NCI-H2107 (cell line): ENCODE measurements at places on chromosomes 7 and 10.

- DNase-seq: no peak
Observed at GRCh38 chr10:125035588-125036295, 93.8 kb downstream of the ZRANB1 start.

GRCh38 chr10:47330366-47330765, 8.1 kb downstream of the GDF2 start:
- no peak for DNase-seq

DNA sequence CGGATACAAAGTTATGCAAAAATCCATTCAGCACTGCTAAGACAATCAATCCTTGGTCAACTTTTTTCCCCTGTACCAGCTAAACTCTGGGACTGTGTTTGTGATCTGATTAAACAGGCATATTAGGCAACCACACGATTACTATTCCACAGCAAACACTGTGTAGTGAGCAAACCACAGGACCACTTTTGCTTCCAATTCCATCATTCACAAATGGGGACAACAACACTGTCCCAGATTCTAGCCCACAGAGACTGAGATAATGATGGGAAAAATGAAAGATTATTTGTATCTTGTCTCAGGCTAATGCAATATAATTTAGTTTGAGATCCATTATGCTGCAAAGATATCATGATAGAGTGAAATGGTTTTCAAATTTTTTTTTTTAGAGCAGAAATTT, 163.7 kb upstream of the AOAH start:
- no peak for DNase-seq

DNA sequence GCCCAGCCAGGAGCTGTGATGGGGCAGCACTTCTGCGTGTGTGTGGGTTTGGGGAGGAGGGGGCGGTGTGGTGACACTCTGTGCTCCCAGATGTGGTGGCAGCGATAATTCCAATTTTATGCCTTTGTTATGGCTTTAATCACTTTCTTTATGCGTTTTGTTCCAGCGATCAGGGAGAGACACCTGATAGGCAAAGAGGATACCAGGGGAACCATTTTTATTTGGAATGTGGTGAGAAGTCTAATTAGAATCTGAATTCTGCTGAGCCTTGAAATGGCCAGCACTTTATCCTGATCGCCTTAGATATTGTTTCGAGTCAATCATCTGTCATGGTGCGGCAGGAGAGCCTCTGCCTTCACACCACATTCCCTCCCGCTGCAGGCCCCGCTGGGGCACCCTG, 79.5 kb downstream of the HIF1AN start:
- DNase-seq: no peak

DNA sequence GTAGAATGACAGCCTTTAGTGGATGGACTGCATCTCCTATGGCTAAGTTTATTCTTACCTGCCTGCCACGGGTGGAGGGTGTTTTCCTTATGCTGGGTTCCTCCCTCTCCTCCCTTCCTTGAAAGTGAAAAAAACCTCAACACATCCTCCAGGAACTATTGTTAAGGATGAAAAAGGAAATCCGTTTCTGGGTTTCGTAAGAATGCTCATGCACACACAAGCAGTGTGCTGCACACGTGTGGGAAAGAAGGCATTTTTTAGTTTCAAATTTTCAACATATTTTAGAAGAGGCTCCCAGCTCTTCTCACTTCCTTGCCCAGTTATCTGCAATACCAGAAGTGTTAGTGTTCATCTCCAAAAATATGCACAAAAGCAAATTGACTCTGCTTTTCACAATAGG, 90.6 kb downstream of the FAM171A1 start:
- DNase-seq: no peak

DNA sequence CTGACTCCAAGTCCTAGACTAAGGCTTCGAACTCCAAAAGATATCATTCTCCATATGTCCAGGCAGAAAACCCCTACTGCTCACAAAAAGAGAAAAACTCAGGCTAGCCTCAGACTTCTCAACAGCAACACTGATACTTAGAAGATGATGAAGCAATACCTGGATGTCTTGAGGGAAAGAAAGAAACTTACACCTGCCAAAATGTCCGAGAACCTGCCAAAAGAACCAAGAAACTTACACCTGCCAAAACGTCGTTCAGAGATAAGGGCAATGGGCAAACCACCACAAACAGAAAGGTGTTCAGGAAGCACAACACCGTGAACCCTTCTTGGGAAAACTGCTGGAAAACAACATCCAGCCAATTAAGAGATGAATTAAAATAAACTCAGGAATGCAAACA, 15.3 kb downstream of the ABLIM1 start:
- DNase-seq: no peak

- DNase-seq: no peak
Observed at GRCh38 chr10:59319854-59320253, 42.5 kb downstream of the FAM13C start.

DNA sequence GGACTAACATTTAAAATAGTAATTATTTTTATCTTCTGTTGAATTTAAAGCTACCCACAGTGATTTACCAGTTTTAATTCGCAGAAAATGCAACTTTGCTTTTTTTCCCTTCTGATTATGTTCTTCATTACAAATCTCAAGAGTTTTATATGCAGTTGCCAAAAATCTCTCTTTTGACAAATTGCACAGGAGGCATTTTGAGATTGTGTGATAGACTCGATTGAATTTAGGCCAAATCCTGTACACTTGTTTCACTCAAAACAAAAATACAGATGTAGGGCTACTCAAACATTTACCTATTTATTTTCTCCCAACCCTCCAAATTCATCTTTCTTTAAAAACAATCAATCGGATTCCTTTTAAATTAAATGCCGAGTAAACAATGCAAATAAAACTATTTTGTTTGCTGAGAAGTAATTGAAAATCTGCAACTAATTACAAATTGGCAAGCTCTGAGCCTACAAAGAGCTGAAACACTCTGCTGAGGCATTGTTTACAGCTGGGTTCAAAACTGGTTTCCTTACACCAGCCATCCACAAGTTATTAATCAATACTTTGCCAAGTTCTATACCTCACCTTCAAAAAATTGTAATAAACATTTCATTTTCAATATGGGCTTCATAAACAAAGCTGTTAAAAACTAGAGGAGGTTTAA, 214.9 kb upstream of the TCF7L2 start:
- DNase-seq: no peak

DNA sequence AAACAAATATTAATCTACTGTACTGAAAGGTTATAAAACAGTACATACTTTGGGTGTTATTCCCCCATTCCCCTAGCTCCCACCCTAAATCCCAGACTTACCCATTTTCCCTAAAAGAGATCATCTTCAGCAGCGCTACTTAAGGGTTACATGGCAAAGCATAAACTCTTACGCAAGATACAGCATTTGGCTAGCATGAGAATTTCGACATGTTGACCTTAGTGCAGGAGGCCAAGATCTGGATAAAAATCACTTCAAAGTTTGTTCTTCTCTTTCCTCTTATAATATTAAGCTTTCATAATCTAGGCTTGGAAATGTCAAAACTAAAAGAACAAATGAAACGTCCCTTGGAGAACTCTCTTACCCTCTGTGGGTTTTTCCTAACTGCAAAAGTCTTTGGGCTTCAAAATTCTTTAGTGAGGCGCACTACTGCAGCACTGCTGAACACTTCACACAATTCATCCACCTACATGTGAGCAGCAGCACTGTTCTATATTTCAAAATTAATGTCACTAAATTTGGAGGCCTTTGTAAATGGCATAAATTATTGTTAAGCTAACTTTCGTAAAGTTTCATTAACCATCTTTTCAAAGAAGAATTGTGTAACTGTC, 59.5 kb upstream of the PDLIM1 start:
- DNase-seq: no peak

DNA sequence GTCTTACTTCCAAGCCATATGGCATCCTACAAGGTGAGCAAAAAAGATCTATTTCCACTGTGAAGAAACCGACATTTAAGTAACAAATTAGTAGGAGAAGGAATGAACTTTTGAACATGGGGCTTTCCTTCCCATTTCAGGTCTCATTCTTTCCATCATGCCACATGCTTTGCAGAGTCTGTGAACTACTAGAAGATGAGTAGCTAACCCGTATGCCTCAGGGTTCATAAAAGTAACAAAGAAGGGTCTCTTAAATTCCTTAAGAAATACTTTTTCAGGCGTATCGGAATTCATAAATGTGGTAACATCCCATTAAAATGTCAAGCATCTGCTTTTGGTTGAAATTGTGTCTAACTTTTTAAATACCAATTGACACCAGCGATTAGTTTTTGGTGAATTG, 81.3 kb upstream of the TNS3 start:
- no peak for DNase-seq

DNA sequence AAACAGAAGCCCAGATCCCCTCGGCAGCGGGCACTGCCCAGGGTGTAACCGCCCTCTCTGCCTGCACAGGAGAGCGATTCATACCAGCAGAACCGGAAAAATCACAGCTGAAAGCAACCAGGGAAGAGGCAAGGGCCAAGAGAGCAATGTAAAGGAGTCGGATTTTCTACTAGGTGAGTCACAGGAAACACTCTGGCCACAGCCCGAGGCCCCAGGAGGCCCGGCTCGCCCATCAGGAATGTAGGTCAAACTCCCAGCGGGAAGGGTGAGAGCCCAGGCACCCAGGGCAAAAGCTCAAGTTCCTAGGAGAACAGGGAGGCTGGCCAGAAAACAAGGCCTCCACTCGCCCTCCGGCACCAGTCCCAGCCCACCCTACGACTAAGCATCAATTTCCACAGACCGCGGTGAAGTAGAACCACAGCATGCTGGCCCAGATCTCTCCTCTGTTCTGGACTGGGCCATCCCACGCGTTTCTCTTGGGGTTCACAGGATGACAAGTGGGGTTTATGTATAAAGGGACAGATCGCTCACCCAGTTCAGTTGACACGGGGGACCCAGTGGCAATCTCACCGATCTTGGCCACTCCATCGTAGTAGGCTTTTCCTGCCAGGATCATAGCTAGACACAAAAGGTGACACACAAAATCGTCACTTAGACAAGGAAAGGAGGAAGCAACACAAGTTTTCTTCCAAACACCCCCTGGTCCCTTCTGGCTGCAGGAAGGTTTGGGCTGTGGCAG, 46.2 kb downstream of the BAIAP2L1 start:
- DNase-seq: no peak

DNA sequence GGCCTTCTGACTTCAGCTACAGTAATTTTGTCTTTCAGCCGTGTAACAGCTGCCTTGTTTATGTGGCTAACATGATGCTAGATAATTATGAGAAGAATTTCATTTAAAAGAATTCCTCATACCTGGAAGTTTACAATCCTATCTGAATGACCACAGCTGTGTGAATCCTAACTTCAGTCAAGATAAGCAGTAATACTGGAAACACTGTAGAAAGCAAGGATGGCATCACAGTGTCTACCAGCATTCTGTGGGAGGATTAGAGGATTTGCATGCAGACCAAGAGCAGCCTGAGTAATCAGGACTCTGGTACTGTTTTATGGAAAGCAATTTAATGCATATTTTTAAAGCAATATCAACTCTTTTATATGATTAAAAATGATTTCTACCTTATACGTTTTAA, 282.4 kb downstream of the EXOC4 start:
- DNase-seq: no peak

DNA sequence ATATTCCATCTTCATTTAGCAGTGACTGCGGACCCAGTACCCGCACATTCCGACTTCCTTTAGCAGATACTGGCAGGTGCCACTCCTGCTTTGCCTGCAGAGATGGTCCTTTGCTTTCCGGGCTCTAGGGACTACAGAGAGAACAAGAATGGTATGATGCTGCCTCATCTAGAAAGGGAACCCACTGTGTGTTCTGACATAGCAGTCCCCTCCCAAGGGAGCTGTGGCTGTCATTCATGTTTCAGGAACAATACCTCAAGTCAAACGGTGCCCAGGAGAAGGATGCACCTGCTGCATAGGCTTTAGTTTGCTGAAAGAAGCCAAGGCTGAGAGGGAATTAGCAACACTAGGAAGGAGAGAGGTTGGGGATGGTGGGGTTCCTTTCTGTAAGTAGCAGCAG, 15.9 kb upstream of the TMEM72 start:
- no peak for DNase-seq

- no peak for DNase-seq
Observed at GRCh38 chr10:133473270-133473669, 19.5 kb downstream of the SCART1 start.

DNA sequence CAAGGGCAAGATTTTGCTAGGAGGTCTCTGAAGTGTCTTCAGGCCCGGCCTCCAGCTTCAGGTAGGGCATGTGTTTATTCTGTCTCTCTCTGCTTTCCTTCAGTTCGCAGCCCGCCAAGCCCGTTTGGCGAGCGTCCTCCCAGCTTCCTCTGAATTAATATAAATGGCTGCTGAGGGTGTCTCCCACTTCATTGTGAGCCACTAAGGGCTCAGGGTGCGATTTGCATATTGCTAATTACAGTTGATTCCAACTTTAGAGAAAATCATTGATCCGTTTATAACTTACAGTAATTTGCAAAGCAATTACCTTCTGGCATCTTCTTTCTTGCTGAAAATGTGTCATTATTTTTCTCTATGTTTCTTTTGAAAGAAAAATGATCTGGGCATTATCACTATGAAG, 128.3 kb upstream of the SORCS3 start:
- DNase-seq: no peak

- no peak for DNase-seq
Observed at GRCh38 chr10:60508037-60508436, 118.4 kb upstream of the ANK3 start.

- no peak for DNase-seq
Observed at GRCh38 chr10:111709603-111710002, 474.0 kb downstream of the GPAM start.

GRCh38 chr7:54253036-54253373, 289.2 kb upstream of the VSTM2A start:
- DNase-seq: no peak

- DNase-seq: no peak
Observed at GRCh38 chr7:68458010-68458908, 1140.0 kb upstream of the AUTS2 start.

- no peak for DNase-seq
Observed at GRCh38 chr7:158706273-158706704, 1.7 kb upstream of the NCAPG2 start.

- DNase-seq: no peak
Observed at GRCh38 chr7:38723327-38723726, 92.2 kb upstream of the AMPH start.

DNA sequence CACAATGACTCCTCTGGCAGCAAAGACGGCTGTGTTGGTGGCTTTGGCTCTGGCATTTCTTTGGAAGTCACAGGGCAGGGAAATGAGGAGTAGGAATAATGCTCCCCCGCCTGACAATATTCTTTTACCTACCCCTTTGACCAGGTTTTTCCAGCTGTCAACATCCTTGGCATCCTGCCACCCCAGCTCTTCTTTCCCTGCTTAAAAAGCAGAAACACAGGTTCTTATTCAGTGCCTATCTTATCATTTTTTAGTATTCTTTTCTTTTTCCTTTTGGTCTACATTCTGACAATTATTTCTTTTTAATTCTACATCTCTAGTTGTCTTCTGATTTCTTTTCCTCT, 97.7 kb downstream of the CREB5 start:
- no peak for DNase-seq
